ENCODE measurements at places on chromosomes 2 and 18.

DNA sequence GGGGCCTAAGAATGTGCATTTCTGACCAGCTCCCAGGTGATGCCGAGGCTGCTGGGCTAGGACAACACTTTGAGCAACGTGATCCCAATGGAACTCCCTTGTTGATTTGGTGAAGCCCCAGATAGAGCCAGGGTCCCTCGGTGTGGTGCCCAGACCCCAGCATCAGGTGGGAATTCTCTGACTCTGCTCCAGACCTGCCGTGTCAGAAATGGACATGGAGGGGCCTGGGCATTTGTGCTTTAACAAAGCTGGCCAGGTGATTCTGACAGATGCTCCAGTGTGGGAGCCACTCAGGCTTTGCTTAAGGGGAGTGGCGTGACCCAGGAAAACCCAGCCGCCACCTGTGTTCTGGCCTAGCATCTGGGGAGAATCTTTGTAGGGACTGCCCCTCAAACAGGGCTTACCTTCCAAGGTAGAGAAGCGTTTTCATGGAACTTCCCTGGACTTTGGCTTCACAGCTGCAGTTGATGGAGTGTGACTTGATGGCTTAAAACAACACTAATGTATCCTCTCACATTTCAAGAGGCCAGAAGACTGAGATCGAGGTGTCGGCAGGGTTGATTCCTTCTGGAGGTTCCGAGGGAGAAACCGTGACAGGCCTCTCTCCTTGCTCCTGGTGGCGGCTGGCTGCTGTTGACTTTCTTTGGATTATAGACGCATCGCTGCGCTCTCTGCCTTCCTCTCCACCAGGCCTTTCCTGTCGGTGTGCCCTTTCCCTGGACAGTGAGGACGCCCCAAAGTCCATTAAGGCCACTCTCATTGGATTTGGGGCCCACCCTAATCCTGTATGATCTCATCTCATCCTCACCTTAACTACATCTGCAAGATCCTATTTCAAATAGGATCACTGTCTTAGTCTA lies 57.0 kb upstream of the HDAC4 start:
- DNase-seq, result no peak

DNA sequence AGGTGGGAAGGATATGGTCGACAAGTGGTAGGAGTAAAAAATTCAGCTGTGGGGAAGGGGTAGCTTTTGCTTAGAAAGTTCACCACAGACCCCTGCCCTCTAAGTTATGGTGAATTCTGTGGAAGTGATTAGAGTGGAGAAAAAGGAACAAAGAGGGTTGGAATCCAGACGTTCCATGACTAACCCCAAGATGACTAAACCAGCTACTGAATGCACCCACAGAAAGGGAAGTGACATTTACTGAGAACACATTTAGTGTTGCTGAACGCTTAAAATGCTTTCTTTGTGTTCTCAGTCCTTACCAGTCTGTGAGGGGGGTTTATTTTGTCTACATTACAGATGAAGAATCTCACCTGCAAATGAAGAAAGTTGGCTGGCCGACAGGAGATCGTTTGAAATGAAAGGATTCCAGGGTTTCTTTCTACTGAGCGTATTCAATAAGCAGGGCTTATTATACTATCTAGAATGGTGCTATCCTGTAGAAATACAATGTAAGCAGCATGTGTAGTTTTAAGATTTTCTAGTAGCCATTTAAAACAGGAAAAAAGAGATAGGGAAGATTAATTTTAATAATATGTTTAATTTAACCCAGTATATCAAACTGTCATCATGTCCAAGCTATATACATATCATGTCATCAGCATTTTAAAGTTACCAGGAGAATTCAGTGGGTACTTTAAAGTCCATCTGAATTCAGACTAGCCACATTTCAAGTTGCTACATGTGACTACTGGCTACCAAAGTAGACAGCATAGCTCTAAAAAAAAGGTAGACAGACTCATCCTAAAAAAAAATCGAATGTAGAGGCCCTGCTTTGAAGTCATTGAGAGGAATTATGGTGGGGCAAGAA lies 60.1 kb downstream of the LIMS1 start:
- DNase-seq, result peak; percentile 83

DNA sequence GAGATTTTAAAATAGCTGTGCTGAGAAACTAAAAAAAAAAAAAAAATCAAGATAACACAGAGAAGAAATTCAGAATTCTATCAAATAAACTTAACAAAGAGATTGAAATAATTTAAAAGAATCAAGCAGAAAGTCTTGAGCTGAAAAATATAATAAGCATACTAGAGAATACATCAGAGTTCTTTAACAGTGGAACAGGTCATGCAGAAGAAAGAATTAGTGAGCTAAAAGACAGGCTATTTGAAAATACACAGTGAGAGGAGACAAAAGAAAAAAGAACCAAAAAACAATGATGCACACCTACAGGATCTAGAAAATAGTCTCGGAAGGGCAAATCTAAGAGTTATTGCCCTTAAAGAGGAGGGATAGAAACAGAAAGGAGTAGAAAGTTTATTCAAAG lies 548.1 kb downstream of the ADCYAP1 start:
- DNase-seq, result no peak

DNA sequence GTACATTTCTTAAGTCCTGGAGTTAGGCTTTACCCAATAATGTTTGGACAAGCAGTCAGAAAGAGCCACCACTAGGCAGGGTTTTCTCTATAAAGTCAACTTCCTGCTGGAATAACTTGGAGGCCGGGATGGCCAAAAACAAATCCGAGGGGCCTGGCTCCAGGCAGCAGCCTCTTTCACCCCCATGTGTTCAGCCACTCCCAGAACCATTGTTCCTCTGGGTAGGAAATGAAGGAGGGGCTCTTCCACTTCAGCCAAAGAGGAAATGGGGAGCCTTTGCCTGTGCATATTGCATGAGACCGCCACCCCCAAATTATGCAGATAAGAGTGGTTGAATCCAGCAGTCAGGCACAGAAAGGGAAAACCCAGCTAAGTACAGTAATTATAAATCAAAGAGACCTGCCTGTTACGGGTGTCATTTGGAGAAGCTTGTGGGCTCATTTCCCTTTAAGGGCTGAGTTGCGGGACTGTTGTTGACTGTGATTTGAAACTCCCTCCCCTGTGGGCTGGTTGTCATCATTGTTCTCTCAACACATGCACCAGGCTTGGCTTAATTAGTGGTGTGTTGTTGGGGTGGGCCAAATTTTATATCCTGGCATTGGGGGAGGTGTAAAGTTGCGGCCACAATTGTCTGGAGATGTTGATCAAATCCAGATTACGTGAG lies 212.8 kb upstream of the SOX11 start:
- DNase-seq, result no peak

DNA sequence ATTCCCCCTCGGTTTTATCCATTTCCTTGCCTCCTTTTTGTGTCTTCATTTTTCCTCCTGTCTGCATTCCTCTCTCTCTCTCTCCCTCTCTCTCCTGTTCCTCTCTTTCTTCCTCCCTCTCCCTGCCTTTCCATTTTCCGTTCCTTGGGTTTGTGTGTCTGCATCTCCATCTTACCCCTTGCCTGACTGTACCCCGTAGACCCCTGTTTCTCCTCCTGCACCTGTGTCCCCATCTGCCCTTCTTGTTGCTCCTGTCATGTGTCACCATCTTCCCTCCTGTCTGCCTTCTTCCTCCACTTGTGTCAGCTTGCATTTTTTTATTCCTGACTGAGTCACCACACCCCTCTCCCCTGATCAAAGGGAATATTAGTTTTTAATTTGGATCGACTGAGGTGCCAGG lies 1.8 kb downstream of the CDK5R2 start:
- DNase-seq, result no peak

DNA sequence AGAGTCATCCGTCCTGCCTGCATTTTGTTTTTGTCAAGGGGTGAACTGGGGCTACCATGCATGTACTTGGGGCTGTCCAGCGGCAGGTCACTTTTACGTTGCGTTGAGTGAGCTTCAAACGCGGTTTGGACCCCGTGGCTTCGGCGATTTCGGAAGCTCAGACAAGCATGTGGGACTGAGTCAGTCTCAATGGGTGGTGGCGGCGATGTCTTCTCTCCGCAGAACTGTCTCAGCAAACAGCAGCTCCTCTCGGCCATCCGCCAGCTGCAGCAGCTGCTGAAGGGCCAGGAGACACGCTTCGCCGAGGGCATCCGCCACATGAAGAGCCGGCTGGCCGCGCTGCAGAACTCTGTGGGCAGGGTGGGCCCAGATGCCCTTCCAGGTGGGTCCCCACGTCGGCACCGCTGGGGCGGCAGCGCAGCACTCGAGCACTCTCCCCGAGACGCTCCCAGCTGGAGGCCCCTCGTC lies 21.3 kb downstream of the FBLN7 start:
- DNase-seq, result no peak

DNA sequence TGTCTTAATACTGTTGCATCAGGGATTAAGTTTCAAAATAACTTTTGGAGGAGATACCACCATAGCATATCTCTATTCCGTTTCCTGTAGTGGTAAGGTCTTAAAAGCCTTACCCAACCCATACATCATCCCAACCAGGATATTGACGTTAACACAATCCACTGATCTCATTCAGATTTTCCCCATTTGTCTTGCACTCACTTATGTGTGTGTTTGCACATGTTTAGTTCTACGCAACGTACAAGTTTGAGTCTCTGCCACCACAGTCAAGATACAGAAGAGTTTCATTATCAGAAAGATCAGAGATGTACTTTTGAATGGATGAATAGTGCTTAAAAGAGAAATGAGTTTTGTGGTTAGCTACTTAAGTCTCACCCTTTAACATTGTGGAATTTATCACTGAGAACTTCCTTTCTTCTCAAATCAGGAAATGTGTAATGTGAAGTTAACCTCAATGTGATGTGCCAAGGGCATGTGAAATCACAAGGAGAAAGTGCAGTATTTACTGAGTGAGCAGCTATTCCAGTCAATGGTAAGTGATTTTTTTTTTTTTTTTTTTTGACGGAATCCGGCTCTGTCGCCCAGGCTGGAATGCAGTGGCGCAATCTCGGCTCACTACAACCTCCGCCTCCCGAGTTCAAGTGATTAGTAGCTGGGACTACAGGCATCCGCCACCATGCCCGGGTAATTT lies 69.2 kb upstream of the EPHA4 start:
- DNase-seq, result no peak

DNA sequence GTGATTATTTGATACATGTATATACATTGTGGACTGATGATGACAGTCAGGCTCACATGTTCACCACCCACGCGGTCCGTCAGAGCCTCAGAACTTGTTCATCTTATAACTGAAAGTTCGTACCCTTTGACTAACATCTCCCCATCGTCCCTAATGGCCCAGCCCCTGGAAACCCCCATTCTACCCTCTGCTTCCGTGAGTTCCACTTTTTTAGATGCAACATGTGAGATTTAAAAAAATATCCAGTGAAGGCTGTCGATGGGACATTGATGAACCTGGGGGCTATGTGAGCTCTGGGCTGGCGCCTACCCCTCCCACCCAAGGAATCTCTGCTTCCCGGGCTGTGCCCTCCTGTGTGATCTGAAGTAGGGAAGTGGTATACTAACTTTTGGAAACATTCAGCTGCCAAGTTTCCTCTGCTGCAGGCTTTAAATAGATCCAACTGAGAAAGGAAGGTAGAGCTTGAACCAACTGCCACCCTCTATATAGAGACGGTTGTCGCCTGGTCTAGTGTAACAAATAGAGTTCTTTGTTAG lies 163.8 kb downstream of the FAM210A start:
- DNase-seq, result no peak

- no peak for DNase-seq
Measured at GRCh38 chr18:29629493-29630036, 1413.0 kb downstream of the DSC3 start.

GRCh38 chr2:201118961-201119854 lies 3.2 kb downstream of the CFLAR start:
- peak; percentile 35 for DNase-seq

DNA sequence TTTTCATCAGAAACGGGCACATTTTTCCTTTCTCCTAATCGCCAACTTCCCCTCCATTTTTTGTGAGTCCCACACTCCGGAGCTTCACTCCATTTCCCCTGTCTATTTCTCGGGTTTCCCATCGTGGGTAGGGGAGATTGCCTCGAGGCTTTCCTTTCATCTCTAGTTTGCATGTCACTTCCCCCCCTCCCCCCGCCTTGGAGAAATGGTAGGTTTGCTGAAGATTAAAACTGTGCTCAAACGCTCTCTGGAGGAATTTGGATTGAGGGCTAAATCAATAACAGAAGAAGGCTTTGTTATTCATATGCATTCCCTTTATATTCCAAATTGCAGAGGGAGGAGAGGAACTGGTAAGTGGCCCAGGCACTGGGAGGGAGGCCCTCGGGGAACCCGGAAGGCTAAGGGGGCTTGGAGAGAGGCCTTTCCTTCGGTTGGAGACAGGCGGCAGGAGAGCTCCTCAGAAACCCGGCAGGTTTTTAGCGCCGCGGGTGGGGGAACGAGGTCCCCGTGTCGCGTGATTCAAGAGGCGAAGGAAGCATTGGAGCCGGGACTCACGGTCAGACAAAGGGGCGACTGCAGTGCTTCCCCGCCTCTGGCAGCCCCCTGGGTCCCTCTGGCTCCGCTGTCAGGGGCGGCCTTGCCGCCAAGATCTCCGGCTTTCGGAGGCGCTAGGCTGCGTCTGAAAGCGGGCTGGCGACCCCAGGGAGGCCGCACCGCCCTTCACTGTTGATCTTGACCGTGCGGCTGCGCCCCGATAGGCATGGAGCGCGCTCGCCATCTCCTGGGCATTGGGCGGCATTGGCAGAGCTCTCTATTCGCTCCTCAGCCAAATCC lies 2.4 kb upstream of the HOXD12 start:
- DNase-seq, result peak; percentile 65

- DNase-seq, result no peak
Measured at GRCh38 chr2:45899926-45900325, 248.5 kb downstream of the PRKCE start.

- DNase-seq, result no peak
Measured at GRCh38 chr18:52903857-52904256, 563.9 kb downstream of the DCC start.

DNA sequence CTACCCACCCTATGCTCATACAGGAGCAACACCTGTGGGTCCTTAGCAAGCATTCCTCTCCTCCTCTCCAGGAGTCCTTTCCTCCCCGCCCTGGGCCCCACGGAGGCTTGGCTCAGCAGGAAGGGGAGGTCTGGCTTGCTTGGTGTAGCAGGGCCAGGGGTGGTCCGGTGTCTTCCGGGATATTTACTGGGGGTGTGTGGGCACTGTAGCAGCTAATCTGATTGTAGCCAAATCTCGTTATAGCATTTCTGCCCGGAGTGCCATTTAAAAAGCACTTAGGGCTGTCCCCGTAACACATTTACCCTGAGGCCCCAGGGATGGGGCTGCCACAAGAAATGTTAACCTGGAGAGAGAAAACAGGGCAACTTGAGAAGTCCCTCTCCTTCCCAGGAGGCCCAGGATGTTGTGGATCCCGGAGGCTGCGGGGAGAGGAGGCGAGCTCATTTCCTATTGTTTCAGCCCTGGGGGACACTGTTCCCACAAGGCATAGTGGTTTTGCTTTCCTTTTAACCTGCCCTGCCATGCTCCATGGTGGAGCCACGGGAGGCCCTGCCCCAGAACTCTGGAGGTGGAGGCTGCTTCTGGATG lies 134.5 kb downstream of the CLIP4 start:
- DNase-seq, result no peak

GRCh38 chr2:140257692-140258300 lies 1477.6 kb upstream of the NXPH2 start:
- no peak for DNase-seq
